Hepatic stellate cell (primary cell): ENCODE measurements at places on chromosomes 11 and 22.
A peak's percentile ranks its signal among the peaks of the same experiment; 100 is the strongest.

GRCh38 chr22:43412808-43413795 is 1.3 kb downstream of the MPPED1 start:
- no peak for DNase-seq

- no peak for DNase-seq
These were observed 9.7 kb upstream of the APOL4 start for GRCh38 chr22:36211237-36211861.

GRCh38 chr11:74280494-74280893 is 30.9 kb downstream of the P4HA3 start:
- DNase-seq: no peak

DNA sequence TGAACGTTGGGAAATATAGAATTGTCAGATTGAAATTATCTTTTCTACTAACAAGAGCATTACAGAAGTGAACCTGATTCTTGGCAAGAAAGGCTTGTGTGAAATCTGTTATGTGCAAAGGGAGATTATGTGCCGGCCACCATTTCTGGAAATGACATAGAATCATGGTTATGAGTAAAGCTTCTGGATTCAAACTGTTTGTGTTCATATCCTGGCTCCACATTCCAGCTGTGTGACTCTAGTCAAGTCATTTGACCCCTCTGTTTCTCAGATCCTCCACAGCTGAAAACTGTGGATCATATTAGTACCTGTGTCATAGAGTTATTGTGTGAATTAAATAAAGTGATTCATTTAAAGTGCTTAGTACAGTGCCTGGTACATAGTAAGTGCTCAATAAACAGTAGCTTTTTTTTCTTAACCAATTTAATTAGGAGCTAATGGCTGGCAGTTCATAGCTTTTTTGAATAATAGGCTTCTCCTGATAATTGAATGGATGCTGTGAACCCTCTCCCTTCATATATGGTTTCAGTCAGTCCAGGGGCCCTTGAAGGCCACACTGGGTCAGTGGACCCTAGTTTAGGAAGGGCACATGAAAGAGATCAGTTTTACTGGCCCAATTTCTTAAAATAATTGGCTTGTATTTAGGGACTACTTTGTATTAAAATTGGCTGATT is 34.6 kb downstream of the EHF start:
- DNase-seq: peak; percentile 20

GRCh38 chr11:116837231-116838091 is at the start of gene APOA1:
Gene APOA1, minus strand, starts transcription at chr11:116837622. Its CDS starts 235 bp downstream, at chr11:116837387.
- DNase-seq: no peak

GRCh38 chr11:22432291-22433093 is 94.3 kb downstream of the SLC17A6 start:
- DNase-seq: peak; percentile 2

GRCh38 chr11:62050716-62051115 is 73.1 kb upstream of the INCENP start:
- no peak for DNase-seq

GRCh38 chr22:30186510-30186909 is 60.0 kb downstream of the LIF start:
- no peak for DNase-seq

DNA sequence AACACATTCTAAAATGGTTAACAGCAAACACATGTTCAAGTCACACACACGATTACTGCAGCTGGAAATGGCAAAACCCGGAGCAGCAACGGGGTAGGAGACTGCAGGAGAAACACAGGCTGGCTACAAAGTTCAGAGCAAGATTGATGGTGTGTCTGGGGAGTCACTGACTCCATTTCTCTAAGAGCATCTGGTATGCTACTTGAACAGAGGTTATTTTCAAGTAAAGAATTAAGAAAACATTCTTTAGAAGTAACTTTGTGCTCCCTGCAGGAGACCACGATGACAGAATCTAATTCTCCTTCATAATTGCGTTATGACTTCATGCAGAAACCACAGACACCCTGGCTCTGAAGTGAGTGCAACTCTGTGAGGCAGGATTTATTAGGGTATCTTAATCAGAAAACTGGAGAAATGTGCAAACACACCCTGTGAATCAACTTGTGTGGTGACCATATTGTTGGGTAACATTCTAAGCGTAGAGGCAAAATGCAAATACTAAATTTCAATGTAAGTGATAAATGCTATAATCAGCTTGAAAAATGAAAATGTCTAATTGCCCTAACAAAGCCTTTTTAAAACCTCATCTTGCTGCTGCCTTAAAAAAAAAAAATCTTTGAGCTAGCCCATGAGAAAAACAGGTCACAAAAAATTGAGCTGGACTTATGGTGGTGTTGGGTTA is 303.0 kb downstream of the CADM1 start:
- no peak for DNase-seq

GRCh38 chr11:28632338-28632737 is 524.1 kb downstream of the METTL15 start:
- DNase-seq: no peak

DNA sequence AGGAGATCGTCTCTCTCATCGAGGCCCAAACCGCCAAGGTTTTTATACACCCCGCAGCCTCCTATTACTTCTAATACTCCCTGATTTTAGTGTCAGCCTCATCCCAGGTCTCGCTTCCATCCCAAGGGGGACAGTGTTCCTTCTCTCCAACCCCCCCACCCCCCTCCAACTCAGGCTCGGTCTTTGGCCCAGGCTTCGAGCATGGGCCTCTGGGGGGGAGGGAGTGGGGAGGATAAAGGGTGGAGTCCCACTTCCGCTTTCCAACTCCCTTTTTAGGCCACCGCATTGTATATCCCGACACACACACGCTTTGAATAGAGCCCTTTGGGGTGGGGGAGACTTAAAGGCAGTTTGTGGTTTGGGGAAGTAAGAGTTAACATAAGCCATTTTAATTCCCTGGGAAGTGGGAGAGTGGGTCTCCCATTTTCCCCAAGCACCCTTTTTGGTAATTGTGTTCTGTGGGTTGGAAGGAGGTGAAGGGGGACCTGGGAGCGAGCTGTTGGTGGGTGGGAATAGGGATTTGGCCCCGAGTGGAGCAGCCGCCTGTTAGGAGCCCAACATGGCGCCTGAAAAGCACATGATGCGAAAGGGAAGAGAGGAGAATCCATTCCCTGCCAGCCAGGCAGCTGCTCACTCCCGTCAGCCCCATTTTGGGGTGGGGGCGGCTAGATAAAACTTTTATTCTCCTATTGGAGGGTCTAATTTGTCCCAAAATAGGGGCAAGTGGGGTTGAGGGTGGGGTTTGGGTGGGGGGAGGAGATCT is 844 bp downstream of the PCF11 start:
- DNase-seq: peak; percentile 47

- no peak for DNase-seq
These were observed 101.1 kb upstream of the IGLL5 start for GRCh38 chr22:22786301-22787115.

DNA sequence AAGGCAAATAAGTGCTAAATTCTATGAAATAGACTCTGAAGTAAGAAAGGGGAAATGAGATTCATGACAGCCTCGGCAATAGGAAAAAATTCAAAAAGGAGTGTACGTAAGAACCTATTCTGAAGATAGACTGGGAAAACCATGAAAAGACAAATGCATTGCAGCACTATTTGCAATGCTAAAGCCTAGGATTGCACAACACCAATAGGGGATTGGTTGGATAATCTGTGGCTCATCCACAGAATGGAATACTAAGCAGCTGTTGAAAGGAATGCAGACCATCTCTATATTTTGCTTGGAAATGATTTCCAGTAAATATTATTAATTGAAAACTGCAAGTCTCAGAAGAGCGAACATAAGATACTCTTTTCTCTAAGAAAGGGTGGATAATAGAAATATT is 91.7 kb upstream of the CLMP start:
- no peak for DNase-seq

- no peak for DNase-seq
These were observed 166.2 kb downstream of the PGR start for GRCh38 chr11:100963375-100963774.

DNA sequence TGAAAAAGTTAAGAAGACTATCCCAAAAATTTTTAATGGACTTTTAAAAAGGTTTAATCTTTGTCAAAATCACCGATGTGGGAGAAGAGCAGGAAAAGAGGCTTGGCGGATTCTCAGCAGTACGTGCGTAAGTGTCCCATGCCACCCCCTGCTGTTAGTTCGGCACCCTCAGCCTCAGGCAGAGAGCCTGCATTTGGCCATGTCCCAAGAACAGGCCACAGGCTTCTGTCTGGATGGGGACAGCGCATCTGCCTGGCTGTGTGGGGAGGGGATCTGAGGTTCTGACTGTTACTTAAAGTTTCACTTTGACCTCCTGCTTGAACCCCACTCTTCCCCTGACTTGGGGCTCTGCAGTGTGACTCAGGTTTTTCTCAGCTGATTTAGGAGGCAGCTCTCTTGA is 35.3 kb downstream of the EXT2 start:
- no peak for DNase-seq

DNA sequence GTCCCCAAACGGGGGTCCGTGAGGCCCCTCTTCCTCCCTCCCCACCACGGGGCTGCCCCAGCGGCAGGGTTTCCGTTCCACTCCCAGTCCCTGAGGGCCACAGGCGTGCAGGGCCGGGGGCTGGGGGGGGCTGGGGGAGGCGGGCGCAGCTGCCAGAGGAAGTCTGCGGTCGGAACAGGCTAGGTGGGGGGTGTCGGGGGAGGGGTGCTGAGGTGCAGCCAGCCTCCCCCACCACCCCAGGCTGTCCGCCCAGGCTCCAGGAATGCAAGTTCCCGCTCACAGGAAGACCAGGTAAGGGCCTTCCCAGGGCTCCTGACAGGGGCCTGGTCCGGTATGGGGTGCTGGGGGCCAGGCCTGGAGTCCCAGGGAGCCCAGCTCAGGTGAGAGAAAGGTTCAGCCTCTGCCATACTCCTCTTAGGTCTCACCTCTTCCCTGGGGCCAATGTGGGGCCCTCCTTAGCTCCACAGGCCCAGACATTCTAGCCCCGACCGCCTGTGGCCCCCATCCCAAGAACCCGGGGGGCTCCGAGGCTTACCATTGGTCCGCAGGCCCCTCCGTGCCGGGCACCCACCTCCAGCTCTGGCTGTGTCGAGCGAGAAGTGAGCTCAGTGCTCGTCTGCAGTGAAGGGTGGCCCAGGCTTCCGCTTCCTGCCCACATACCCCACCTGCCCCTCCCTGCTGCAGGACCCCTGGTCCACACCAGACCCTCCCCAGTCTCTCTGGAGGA is at the start of gene PTPRCAP:
TSS of gene PTPRCAP (minus strand) at position 601 of the 727 bp plus-strand sequence. CDS start at position 538, 63 bp downstream.
- no peak for DNase-seq

DNA sequence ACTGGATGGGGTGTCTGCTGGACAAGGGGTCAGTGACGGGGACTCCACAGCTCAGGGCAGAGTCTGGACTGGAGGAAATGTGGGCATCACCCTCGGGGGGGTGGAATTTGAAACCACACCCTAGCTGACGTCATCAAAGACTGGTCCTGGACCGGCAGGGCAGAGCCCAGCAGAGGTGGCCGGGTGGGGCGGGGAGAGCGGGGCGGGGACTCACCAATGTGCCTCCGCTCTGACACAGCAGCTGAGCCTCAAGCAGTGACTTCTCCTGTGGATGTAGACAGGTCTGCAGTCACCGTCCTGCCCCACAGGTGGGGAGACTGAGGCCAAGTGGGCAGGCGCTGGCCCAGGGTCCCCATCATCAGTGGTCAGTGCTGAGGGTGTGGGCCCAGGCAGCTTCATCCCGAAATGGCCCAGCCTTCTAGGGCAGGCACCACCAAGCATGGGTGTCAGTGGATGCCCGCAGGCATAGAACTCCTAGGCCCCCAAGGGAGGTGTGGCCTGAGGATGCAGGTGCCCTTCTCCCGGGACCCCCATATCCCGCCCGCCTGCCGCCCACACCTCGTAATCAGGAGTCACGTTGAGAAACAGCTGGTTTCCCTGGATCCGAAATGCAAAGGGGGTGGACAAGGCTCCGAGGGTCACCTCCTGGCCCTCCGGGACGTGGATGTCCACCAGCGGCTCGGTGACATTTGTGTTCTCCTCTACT is 603 bp downstream of the CDHR5 start:
- no peak for DNase-seq
